ENCODE measurements at places on chromosomes 11 and 22.

DNA sequence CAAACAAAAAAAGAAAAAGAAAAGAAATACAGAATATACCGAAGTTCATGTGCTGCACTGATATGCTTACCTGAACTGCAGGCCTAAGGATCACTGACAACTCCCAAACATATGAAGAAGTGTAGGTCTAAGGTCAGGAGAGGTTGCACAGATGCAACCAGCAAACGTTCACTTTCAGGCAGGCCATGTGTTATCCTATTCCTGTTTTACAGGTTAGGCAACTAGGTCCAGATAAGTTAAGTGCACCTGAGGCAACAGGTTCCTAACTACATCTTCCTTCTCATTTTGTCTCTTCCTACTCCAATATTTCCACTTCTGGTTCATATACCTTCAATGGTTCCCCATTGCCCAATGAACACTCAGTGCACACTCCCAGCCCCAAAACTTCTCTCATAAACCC, 15.1 kb downstream of the PI4KA start:
- no peak for DNase-seq

- no peak for DNase-seq
These were observed 466.8 kb downstream of the SOX6 start for GRCh38 chr11:15889363-15890030.

GRCh38 chr22:27494785-27495184, 306.8 kb downstream of the MN1 start:
- no peak for DNase-seq

DNA sequence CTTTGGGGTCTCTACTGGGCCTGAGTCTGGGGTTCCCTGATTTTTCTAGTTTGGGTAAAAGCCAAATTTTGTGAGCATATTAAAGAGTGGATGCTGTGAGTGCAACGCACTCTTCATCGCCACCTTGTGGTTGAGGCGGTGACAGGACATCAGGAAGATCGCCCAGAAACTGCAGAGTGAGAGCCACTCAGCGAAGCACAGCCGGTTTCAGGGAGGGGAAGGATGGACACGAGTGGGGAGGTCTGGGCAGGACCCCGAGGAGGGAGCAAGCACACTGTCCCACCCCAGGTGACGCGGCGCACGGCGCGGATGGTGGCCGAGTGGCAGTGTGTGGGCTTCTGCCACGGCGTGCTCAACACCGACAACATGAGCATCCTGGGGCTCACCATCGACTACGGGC, 9.1 kb downstream of the SELENOO start:
- DNase-seq = peak; percentile 50

- DNase-seq = no peak
These were observed 89.0 kb upstream of the CD44 start for GRCh38 chr11:35049859-35050531.

DNA sequence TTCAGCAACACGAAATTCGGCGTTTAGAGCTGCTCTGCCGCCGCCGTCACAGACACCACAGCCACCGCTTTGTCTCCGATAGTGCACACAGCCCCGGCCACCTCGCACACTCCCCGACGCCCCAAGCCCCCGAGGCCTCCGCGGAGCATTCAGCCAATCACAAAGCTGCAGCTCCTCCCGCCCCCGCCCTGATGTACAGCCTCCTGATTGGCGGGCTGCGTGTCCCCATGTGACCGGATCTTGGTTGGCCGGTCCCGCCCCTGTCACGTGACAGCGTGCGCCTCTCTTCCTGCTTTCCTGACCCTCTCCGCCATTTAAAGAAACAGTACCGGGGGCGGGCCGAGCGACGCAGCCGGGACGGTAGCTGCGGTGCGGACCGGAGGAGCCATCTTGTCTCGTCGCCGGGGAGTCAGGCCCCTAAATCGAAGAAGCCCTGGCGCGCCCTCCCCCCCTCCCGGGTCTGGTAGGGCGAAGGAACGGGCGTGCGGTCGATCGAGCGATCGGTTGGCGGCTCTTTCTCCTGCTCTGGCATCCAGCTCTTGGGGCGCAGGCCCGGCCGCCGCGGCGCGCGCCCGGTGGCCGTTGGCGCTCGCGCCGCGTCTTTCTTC, at the start of gene TUG1:
Gene TUG1 (plus strand): TSS at position 342 of the 608 bp plus-strand sequence.
- DNase-seq = peak; percentile 93

DNA sequence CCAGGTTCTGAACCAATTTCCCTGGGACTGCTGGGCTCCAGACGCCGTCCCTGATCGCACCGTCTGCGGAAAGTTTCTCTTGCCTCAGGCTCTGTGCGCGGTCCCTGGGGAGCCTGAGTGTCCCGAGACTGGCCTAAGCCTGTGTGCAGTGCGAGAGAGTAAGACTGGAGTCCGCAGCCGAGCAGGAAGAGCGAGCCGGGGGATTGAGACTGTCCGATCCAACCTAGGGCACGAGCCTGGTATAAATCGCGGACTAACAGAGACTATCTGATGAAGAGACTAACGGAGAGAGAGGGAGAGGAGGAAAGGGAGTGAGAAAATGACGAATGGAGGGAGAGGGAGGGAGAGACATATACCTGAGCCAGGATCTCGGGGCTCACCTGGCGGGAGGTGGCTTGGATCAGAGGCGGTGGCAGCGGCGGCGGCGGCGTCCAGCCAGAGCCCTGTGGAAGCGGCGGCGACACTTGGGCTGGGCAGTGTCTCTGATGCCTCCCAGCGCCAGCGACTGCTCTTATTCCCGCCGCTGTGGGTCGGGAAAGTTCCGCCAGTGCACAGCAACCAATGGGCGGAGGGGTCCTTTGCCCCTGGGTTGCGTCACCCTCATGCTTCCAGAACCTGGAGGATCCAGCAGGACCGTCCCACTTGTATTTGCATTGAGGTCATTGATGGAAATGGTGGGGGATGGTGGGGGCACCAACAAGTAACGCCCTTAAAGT, at the start of gene CALCA:
Gene CALCA (minus strand): TSS at position 487 of the 716 bp plus-strand sequence. CDS start 1,159 bp downstream, outside the sequence.
- no peak for DNase-seq

GRCh38 chr11:88357323-88358039, 19.9 kb upstream of the CTSC start:
- no peak for DNase-seq

Measured in stimulated activated CD8-positive, alpha-beta memory T cell treated with anti-CD3 and anti-CD28 coated beads, Interleukin-7, amount 100 ng/mL, for 1 hour (primary cell).